ENCODE measurements at places on chromosomes 11 and 22. TPM values are rescaled to one million over a fixed set of nuclear protein-coding genes. Genes with fewer than 3 reads are reported as not detected.

The TSSK2 gene
- total RNA-seq: not detected

GRCh38 chr22:42317008-42317407 lies 46.6 kb upstream of the TCF20 start:
- H3K4me1 ChIP-seq: peaks cover 38% of the 10 kb centered on the region
- H3K27ac ChIP-seq: no peak overlapping the region
- H3K4me3 ChIP-seq: no peak overlapping the region
- no peaks in the 10 kb centered on the region for H3K27me3 ChIP-seq

DNA sequence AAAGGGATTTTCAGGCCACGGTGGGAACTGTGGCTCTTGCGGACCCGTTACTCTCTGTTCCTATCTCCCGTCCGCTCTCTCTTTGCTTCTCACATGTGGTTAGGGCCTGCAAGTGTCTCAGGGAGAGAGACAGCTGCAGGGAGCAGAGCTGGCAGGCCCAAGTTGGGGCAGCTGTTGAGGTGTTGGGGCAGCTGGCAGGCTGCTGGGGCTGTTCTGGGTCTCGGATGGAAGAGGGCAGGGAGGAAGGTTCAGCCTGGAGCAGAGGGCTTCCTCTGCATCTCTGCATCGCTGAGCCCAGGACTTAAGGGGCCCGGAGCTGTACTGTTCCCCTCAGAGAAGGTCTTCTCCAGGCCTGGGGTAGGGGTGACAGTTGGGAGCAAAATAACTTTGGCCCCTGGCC lies 2.6 kb upstream of the CNIH2 start:
- no peak overlapping the region for H3K4me3 ChIP-seq
- peaks cover 14% of the 10 kb centered on the region for H3K4me1 ChIP-seq
- H3K27ac ChIP-seq: no peak overlapping the region
- peaks cover 33% of the 10 kb centered on the region for H3K36me3 ChIP-seq
- DNase-seq: no peak
- H3K27me3 ChIP-seq: no peaks in the 10 kb centered on the region

The KRTAP5-11 gene
- total RNA-seq: not detected

DNA sequence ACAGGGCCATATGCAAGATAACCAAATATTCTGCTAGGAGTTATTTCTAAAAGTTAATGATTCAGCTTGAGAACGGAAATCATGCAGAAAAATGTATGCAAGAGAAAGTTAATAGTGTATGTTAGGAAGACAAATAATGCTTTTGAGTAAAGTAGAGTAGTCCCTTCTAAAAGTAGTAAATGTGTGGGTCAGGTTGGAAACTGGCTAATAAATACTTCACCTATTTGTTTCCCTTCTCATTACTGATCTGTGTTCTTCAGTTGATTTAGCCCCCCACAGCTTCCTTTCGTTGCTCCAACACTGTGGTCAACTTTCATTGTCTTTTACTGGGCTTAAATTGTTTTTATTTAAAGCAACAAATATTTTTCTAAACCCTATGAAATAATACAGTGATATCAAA lies 444.2 kb downstream of the CNTN5 start:
- DNase-seq: no peak
- H3K27me3 ChIP-seq: no peaks in the 10 kb centered on the region
- H3K4me3 ChIP-seq: no peak overlapping the region
- H3K4me1 ChIP-seq: no peaks in the 10 kb centered on the region
- no peak overlapping the region for H3K27ac ChIP-seq

DNA sequence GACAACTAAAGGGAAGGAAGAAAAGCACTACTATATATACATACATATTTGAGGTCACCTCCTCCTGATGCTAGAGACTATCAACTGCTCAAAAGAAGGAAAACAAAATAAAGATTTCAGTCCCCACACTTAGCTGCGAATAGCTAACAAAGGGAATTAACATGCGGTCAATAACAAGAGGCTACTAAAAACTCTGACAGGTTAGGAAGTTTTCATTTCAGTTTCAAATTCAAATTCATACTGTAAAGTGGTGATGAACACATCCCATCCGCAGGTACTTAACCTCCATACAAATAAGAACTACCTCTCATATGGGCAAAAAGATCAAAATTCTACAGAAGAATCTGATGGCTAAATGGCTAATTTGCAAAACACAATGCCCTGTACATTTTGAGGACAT lies 2.6 kb downstream of the NAP1L4 start:
- H3K36me3 ChIP-seq: peaks cover 51% of the 10 kb centered on the region
- peak overlapping the region; percentile 100 for H3K27ac ChIP-seq
- DNase-seq: no peak
- H3K4me3 ChIP-seq: peak overlapping the region; percentile 100
- H3K4me1 ChIP-seq: peaks cover 49% of the 10 kb centered on the region
- no peaks in the 10 kb centered on the region for H3K27me3 ChIP-seq

The YPEL1 gene
- 1.0 TPM for total RNA-seq

The CABP2 gene
- total RNA-seq: not detected

The CCDC15 gene
- 5.6 TPM for total RNA-seq

GRCh38 chr11:15840966-15841365 lies 515.4 kb downstream of the SOX6 start:
- H3K4me1 ChIP-seq: no peaks in the 10 kb centered on the region
- no peak overlapping the region for H3K4me3 ChIP-seq
- H3K36me3 ChIP-seq: no peaks in the 10 kb centered on the region
- no peak overlapping the region for H3K27ac ChIP-seq
- H3K27me3 ChIP-seq: peaks cover 5% of the 10 kb centered on the region

DNA sequence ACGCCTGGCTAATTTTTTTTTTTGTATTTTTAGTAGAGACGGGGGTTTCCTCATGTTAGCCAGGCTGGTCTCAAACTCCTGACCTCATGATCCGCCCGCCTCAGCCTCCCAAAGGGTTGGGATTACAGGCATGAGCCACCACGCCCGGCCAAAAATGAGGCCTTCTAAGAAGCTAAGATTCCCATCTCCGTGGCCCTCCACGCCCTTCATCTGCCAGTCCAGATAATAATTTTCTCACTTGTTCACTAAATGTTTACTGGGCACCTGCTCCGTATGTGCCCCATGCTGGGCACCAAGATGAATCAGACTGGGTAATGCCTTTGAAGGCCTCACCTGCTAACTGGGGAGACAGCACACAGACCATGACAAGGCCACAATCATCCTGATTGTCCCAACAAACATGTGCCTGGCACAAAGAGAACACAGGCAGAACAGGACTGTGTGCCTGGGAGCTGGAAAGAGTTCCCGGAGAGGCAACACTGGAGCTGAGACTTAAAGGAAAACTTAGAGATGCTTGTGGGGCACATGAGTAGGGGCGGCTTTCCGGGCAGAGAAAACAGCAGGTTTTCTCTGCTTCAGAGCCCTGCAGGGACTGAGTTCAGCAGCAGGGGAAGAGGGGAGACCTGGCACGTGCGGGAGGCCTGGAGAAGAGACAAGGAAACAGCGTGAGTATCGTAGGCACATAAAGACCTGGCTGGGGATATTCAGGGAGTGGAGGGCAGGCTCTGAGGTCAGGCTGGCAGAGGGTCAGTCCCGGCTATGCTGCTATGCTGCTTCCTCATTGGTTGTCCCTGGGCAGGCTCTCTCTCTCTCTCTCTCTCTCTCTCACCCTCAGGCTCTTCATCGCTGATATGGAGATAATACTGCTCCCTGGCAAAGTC lies 2.4 kb downstream of the KIAA0930 start:
- no peak overlapping the region for H3K4me3 ChIP-seq
- DNase-seq: no peak
- H3K4me1 ChIP-seq: peaks cover 15% of the 10 kb centered on the region
- no peaks in the 10 kb centered on the region for H3K27me3 ChIP-seq
- H3K27ac ChIP-seq: no peak overlapping the region

DNA sequence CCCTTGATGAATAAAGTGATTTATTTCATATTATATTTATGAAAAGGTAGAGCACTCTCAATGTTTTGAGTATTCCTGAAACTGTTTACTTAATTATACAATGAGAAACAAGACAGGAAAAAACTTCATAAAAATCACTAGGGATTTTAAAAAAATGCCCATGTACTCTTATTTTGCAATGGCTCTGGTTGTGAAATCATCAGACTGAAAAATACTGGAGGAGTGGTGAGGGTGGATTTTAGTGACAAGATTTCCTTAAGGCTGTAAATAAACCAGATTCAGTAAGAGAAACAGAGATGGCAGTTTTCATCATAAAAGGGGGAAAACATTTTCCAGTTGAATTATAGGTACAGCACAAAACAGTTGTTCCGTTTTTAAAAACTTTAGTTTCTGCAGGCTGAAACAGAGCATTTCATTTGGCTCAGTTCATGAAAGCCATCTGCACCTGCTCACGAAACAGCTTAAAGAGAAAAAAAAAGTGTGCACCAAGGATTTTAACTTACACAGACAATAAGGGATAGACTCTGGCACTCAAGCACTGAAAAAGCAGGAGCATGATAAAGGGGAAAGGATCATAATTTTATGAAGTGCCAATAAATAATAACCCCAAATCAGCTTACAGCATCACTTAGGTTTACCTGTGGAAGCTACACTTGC lies 100.7 kb downstream of the MAML2 start:
- H3K4me3 ChIP-seq: peak overlapping the region; percentile 53
- peaks cover 8% of the 10 kb centered on the region for H3K36me3 ChIP-seq
- H3K27ac ChIP-seq: peak overlapping the region; percentile 94
